GM12892 (cell line): ENCODE measurements at places on chromosomes 2 and 18.

GRCh38 chr2:39534095-39534711, 97.1 kb upstream of the MAP4K3 start:
- DNase-seq, result no peak

DNA sequence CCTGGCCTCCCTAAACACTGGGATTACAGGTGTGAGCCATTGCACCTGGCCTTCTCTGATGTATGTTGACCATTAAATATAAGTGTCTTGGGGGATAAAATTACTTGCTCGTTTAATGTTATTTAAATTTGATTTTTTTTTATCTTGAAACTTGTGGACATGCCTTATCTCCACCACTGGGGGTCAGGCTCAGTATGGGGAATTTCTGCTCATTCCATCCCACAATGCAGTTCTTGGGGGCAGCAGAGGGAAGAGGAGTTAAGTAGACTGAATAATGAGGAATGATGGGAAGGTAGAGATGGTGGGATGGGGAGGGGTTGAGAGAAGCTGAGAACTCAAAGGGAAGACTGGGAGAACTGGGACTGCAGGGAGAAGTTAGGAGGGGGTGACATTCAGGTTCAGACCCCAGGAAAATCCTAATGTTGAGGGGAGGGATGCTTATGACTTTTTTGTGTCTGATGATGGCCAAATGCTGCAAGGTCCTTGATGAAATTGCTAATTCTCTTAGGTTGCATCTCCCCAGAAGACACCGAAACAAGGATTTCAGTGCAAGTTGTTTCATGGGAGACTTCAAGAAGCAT, 174.2 kb downstream of the MIB1 start:
- no peak for DNase-seq

DNA sequence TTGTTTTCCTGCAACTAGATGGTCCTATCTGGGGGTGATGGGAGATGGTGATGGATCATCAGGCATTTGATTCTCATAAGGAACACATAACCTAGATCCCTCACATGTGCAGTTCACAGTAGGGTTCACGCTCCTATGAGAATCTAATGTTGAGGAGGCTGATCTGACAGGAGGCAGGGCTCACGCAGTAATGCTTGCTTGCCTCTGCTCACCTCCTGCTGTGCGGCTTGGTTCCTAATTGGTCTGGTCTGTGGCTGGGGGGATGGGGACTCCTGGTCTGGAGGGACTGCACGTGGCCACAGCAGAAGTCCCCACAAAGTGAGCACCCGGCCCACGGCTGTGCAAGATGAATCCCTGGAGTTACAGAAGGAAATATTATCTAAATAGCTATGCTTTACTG, 11.3 kb downstream of the MC5R start:
- no peak for DNase-seq

GRCh38 chr2:194304191-194304590, 1352.8 kb upstream of the SLC39A10 start:
- no peak for DNase-seq

DNA sequence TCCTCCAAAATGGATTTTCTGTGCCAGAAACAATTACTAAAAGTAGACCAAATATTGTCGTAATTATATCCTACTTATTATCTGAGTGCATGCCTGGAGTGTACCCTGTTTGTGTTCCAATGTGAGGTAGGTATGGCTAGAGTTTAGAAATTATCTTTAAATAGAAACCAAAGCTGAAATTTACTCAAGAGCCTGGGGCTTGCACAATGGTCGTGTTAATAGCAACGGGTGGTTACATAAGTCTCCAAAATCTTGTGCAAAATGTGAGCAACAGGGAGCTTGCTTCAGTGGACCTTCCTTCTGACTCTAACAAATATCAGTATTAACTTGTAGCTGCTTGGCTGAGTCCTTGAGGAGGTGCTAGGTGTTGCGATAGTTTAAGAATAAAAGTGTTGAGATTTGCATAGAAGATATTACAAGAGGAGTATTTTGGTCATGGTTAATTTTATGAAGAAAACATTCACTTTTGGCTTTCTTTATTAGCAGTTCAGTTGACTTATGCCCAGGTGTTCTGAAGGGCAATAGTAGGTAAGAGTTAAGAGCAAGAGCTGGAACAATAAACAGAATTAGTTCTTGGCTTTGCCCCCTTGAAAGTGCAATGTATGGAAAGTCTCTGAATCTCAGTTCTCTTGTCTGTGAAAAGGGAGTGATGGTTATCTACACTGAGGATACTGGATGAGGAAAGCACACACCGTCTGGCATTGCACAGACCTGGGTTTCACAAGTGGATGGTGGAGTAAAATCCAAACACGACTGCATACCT, 4.6 kb downstream of the CXCR4 start:
- no peak for DNase-seq
